ENCODE measurements at places on chromosomes 12 and 14. TPM values are rescaled to one million over a fixed set of nuclear protein-coding genes. Genes with fewer than 3 reads are reported as not detected.

DNA sequence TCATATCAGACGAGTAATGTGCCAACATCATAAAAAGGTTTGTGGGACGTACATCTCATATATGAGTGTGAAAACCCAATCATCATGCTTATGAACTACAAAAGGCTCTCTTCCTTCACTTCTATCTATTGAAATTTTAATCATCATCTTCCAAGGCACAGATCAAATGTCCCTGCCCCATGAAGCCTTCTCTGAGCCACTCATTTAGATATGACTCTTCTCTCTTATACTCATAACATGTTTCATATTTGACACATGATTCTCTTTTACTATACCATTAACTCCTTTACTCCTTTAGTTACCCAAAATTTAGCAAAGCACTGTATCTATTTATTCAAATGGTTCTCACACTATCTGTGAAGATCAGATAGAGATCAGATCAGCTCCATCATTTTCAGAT lies 22.2 kb downstream of the RALGAPA1 start:
- no peaks in the 10 kb centered on the region for H3K36me3 ChIP-seq
- DNase-seq, result no peak
- no peaks in the 10 kb centered on the region for H3K27me3 ChIP-seq

- peak overlapping the region; percentile 41 for H3K27ac ChIP-seq
- H3K4me1 ChIP-seq, result peaks cover 19% of the 10 kb centered on the region
- H3K36me3 ChIP-seq, result no peaks in the 10 kb centered on the region
- no peak overlapping the region for H3K4me3 ChIP-seq
- DNase-seq, result no peak
These were observed 1.8 kb upstream of the WNK1 start for GRCh38 chr12:750366-751191.

The STYK1 gene
- 15.2 TPM for total RNA-seq

The SERPINA10 gene
- total RNA-seq, result not detected

DNA sequence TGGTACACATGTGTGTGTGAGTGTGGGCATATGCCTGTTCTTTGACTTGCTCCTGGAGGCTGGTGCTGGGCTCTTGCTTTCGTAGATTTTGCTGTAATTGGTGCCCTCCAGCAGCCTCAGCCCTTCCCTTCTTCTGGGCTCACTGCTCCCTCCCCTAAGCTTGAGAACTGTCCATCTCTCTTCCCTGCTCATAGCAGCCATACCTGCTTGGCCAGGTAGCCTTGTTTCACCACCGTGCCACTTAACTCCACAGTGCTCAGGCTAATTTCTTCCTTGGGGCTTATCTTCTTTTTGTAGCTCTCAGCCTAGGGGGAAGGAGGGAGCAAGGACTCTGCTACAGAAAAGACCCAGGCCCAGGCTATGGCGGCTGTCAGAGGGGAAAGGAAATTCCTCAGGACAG lies 19.8 kb downstream of the PLEK2 start:
- H3K36me3 ChIP-seq, result no peaks in the 10 kb centered on the region
- DNase-seq, result no peak
- H3K4me3 ChIP-seq, result no peak overlapping the region
- peaks cover 16% of the 10 kb centered on the region for H3K4me1 ChIP-seq
- no peak overlapping the region for H3K27ac ChIP-seq
- H3K27me3 ChIP-seq, result no peaks in the 10 kb centered on the region

- DNase-seq, result peak; percentile 85
- peak overlapping the region; percentile 98 for H3K27ac ChIP-seq
- peaks cover 52% of the 10 kb centered on the region for H3K4me1 ChIP-seq
These were observed 9.8 kb upstream of the PNMA1 start for GRCh38 chr14:73723797-73724661.

- H3K4me1 ChIP-seq, result peaks cover 38% of the 10 kb centered on the region
- no peaks in the 10 kb centered on the region for H3K36me3 ChIP-seq
- peak within 1 kb of the TSS; percentile 92 for H3K27ac ChIP-seq
- no peaks in the 10 kb centered on the region for H3K27me3 ChIP-seq
- peak within 1 kb of the TSS; percentile 76 for H3K4me3 ChIP-seq
These were observed at the start of gene NAP1L1 for GRCh38 chr12:76083904-76084862. Gene NAP1L1, minus strand, starts transcription at chr12:76084685. Its CDS starts 10,466 bp downstream, at chr12:76074219.

DNA sequence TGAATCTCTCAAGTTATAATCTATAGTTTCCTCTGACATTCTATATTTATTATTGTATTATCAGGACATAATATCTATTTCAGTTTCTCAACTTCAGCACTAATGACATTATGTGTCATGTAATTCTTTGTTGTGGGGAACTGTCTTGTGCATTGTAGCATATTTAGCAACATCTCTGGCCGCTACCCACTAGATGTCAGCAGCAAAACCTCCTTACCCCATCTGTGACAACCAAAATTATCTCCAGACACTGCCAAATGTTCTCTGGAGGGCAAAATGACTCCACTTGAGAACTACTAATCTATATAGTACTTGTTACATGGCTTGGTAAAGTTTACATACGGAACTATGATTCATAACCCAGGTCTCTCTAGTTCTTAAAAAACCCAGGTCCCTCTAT lies 110.2 kb downstream of the RASSF9 start:
- H3K36me3 ChIP-seq, result no peaks in the 10 kb centered on the region
- H3K27me3 ChIP-seq, result no peaks in the 10 kb centered on the region
- no peak overlapping the region for H3K27ac ChIP-seq
- no peak for DNase-seq

Data from endothelial cell of umbilical vein (primary cell).